ENCODE measurements at places on chromosomes 5 and 9. TPM values are rescaled to one million over a fixed set of nuclear protein-coding genes. Genes with fewer than 3 reads are reported as not detected.

DNA sequence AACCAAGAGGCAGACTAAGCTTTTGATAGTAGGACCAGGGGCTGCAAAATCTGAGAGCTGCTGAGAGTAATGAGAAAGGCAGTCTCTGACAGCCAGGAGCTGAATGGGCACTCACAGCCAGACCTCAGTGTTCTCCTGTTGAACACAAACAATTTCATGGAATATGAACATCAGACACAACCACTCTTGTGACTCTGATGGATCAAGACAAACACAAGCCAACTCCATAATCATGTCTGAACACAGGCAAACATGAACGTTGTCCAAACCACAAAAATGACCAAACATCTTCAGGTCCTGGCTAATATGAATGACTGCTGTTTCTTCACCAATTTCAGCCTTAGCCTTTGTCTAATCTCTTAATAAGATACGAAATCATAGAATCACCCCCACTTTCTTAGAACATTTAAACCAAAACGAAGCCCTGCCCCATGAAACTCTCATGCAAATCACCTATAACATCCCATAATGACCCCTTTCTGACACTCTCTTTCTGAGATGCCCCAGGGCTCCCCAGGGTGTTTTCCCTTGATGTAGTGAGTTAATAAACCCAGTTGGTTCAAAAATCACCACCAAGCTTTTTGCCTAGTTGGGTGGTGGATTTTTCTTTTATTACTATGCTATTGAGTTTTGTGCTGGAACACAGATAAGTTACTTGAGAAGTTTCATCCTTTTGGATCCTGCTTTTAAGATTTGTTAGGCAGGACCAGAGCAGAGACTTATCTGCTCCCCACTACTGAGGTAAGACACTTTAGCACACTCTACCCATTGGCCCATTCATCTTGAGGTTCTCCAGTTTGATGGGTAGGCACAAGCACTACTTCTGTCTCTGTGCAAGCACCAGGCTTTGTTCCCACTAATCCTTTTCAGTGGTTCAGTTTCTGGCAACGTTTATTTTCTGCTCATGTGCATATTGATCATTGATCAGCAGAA, 5.9 kb upstream of the ERAP2 start:
- DNase-seq: no peak

UBTD2 gene
- 14.8 TPM for total RNA-seq

DNA sequence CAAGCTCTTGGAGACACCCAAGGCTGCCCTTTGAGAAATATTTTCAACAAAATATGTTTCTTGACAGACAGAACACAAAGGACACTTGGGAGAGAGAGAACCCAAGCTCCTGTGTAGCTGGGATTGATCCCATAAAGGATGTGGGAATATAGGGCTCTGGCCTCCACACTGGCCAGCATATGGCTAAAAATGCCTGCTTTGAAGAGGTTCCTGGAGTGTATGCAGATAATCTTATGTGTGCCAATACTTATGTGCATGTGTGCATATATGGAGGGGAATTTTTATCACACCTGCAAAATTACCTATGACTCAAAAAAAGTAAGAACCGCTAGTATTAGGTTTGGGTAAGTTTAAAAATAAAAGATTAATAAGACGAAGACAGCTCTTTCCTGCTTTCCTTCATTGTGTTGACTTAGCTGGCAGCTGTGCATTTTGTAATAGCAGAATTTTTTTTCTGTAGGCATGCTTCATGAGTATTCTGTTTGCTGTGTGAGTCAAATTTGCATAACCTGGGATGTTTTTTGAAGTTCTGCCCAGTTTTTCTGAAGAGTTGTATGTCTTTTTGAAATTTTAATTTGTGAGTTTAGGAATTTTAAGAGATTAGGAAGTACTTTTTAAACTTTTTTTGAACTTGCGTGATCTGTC, 42.6 kb downstream of the HACD4 start:
- DNase-seq: no peak

GRCh38 chr9:100914266-100914665, 114.3 kb upstream of the PLPPR1 start:
- DNase-seq: no peak

ABHD17B gene
- 18.3 TPM for total RNA-seq

DNA sequence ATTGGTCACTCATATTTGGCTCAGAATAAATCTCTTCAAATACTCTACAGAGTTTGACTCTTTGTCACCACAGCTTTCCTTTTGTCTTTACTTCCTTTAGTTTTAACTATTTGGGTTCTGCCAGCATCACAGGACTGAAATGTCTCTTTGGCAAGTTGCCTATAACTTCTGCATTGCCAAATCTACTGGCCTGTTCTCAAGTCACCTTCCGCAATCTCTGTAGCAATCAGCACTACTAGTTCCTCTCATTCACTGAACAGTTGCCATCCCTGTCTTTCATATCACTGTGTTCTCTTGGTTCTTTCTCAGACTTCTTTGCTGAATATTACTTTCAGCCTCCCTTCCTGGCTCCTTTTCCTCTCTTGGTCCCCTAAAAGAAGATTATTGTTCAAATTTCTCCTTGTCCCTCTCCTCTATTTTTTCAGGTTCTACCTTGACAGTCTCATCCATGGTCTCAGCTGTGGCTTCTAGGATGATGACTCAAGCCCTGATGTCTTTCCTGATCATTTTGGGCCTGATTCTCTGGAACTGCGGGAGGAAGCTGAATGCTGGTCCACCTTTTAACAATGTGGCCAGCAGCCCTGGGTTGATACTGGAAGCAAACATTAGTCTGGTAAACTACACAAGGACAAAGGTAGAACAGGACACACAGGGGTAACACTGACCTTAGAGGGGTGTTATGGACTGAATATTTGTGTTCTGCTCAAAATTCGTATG, 44.0 kb upstream of the LIFR start:
- no peak for DNase-seq

IL3 gene
- not detected for total RNA-seq

IL5 gene
- not detected for total RNA-seq

DNA sequence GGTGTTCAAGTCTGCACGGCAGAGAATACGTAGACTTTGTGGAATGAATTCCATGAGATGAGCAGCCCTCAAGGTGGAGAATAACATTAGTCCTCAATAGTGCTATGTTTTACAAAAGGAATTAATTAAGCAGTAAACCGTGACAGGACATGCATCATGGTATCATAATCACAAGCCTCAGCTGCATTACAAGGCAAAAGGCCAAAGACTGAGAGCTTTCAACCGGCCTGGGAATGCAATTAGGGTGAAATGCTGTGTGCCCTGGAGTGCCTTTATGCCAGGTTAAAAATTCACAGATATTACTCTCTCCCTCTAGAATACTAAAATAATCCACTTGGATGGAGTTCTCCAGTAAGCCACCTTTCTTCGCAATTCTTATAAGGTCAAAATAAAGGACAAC, 270.6 kb downstream of the MLLT3 start:
- no peak for DNase-seq

GALNT10 gene
- total RNA-seq: 29.5 TPM

DNA sequence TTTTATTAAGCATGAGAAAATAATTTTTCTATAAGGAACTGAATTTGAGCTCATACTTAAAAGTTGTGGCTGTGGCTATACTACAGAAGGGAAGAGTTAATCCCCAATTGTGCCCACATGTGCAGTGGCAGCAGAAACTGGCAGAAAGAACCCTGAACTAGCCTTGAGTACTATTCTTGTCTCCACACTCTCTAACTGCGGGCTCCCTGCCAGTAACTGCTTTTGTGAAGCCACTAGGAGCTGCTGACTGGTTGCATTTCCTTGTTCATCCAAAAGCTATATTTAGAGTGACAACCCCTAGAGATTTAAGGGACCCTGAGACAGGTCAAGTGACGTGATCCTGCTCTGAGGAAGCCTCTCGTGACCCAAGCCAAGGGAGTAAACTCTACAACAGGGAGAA, 238.6 kb downstream of the ELAVL2 start:
- no peak for DNase-seq

Data from omental fat pad (tissue), 4 donors.